ENCODE measurements at places on chromosomes 4 and X.

DNA sequence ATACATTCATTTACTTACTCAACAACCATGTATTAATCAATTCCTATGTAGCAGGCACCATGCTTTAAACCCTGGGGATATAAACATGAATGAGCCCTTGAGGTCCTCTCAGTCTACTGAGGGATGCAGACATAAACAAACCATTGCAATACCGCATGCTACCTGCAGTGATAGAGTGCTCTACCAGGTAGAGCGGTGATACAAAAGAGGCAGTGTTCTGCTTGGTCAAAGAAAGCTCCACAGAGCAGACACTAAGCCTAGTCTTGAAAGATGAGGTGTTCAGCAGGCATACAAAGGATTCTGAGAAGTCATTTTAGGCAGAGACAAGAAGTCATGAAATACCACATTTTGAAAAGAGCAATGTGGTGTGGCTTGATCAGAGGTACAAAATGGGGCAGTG lies 26.9 kb upstream of the AMOT start:
- no peak for DNase-seq

- DNase-seq = no peak
Measured at GRCh38 chrX:139201924-139202323, 328.6 kb upstream of the F9 start.

DNA sequence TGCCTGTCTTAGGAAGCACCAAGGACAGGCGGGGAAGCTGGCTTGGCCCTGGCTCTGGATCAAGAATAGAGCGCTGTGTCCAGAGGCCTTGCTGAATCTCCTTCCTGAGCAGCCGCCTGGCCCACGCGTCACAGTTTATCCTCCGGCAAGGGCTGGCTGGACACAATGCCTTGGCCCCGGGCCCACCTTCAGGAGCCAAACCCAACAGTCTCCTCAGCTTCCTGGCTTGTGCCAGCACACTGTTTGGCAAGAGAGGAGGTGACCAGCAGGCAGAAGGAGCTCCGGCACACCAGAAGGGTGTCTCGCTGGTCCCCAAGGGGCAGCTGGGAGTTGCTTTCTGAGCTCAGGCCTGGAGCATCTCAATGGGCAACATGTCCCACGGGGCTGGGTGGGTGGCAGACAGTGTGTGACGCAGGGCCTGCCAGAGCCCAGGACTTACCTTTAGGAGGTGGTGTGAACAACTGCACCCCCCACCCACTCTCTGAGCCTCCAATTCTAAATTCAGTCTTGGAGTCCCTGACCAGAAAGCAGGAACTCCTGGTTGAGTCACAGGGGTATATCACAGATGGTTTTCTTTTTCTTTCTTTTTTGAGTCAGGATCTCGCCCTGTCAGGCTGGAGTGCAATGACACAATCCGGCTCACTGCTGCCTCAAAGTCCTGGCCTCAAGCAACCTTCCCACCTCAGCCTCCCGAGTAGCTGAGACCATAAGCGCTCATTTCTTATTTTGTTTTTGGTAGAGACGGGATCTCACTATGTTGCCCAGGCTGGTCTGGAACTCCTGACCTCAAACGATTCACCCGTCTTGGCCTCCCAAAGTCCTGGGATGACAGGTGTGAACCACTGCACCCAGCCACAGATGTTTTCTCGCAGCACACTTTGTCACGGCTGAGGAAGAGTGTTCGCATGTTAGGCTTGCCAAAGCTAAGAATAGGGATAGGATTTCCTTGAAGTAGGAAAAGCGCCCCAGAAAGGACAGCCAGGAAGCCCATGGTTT lies 361.2 kb downstream of the BCOR start:
- no peak for DNase-seq

DNA sequence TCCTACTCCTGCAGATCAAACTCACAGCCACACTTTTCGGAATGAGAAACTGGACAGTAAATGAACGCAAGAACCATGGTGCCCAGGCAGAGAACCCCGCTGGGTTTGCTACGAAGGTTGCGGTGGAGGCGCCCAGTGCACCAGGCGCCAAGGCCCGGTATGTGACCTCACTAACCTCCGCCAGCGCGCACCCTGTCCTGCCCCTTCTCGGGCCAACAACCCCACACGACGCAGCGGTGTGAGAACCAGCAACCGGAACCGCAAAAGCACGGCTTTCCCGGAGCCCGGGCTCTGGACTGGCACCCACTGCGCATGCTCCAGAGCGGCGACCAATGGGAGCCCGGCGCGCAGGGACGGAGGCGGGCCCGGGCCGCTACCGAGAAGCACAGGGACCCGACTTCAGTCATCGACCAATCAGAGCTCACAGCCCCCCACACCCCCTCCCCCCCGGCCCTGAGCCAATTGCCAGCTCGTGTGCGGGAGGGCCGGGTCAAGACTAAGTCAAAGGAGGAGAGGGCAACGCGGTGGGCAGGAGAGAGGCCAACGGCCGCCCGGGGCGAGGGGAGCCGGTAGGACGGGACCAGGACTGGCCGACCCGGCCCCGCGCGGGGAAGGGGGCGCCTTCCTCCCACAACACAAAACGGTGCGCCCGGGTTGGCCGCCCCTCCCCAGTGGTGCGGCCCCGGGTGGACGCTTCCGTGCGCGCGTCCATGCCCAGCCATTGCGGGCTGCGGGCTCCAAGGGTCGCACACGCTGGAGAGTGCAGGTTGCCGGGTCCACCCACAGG lies 7.3 kb upstream of the WAS start:
- peak; percentile 93 for DNase-seq

DNA sequence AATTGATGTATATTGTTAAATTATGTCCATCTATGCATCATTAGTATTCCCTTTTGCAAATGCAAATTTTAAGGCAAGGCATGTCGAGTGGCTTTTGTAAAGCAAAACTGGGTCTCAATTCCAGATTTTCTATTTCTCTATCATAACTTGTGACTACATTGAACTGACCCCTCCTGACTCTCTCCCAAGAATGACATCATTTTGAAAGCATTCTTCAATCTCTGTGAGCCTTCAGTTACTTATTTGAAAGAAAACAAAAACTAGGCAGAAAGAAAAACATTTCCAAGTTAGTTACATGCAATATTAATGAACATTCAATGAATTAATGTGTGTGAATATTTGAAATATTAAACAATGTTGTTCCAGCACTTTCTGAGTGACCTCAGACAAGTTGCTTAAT lies 314.3 kb upstream of the CLNK start:
- DNase-seq = no peak

DNA sequence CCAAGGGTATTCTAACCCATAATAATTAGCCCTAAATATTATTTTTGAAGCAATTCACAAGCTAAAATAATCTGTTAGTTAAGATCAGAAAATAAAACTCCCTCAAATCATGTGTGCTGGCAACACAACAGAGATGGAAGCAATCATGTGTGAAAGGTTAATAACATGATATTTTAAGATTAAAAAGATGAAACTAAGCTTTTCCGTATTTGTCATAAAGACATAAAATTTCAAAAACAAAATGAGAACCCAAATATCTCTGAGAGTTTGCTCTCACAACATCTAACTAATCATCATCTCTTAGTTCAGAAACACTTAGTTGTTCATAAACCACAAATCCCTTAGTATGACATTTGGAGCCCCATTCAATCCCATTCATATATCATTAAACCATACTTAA lies 749.1 kb downstream of the CCSER1 start:
- no peak for DNase-seq

GRCh38 chr4:169286562-169287301 lies 16.0 kb upstream of the SH3RF1 start:
- DNase-seq = no peak

GRCh38 chr4:2925931-2926860 lies 37.0 kb downstream of the NOP14 start:
- DNase-seq = no peak

DNA sequence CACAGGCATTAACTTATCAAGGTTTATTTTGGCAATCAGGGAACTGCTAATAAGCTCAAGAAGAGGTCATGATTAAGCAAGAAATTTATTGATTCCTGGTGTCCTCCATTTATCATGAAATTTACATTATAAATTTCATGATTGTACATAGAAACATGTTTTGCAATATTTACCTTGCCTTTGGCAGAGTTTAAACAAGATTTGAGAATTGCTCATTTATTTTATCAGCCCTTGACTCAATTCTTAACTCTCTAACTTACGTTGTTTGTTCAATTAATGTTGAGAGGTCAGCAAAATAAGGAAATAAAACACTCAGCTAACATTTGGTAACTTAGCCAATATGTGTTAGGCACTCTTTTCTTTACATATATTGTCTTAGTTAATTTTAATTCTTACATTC lies 286.6 kb downstream of the SLC7A11 start:
- DNase-seq = no peak

GRCh38 chr4:151475035-151475714 lies 66.2 kb downstream of the FHIP1A start:
- no peak for DNase-seq

- DNase-seq = no peak
Measured at GRCh38 chr4:77734928-77735327, 84.2 kb downstream of the CNOT6L start.
